ENCODE measurements at places on chromosomes 6 and 20.

DNA sequence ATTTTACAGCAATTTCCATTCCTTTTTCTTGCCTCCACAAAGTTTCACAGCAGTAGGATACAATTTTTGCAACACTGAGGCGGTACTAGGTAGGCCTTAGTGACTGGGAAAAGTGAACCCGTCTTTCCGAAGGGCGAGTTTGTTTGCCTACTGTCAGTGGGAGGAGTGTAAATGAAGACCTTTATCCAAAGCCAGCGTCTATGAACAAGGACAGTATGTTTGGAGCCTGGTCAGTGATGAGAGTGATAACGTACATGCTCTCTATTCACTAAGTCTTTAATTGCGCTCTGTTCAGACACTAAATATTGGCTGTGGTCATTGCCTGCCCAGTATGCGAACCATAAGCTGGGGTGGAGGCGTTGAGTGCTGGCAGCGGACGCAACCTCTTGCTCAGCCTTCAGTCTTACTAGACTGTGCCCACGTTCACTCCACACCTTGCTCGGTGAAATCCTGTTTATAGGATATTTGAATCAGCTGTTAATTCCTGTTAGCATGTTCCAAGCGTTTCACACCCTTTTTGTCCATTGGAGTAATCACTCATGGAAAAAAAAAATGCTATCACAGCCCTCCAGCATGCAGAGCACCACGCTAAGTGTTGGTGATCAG is 145.5 kb downstream of the TMEM242 start:
- no peak for DNase-seq

GRCh38 chr6:34457742-34458735 is 7.8 kb upstream of the PACSIN1 start:
- no peak for DNase-seq

GRCh38 chr6:15961635-15962448 is 167.0 kb upstream of the MYLIP start:
- DNase-seq, result no peak

GRCh38 chr6:138572885-138573284 is 73.6 kb upstream of the NHSL1 start:
- DNase-seq, result no peak

DNA sequence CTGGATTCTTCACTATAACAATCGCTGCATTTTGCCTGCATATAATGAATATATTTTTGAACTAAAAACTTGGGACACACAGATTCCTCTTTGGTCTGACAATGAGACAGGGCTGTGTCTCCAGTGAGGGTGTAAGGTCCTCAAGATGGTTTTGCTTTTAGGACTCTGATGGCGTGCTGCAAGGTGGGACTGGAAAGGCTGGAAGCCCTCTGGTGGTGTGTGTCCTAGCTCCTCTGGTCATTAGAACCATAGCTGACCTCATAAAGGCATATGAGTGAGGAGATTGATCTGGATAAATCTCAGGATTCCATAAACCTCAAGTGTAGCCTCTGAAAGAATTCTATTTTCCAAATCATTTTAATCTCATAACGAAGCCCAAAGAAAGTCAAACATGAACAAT is 108.4 kb upstream of the ASF1A start:
- no peak for DNase-seq

DNA sequence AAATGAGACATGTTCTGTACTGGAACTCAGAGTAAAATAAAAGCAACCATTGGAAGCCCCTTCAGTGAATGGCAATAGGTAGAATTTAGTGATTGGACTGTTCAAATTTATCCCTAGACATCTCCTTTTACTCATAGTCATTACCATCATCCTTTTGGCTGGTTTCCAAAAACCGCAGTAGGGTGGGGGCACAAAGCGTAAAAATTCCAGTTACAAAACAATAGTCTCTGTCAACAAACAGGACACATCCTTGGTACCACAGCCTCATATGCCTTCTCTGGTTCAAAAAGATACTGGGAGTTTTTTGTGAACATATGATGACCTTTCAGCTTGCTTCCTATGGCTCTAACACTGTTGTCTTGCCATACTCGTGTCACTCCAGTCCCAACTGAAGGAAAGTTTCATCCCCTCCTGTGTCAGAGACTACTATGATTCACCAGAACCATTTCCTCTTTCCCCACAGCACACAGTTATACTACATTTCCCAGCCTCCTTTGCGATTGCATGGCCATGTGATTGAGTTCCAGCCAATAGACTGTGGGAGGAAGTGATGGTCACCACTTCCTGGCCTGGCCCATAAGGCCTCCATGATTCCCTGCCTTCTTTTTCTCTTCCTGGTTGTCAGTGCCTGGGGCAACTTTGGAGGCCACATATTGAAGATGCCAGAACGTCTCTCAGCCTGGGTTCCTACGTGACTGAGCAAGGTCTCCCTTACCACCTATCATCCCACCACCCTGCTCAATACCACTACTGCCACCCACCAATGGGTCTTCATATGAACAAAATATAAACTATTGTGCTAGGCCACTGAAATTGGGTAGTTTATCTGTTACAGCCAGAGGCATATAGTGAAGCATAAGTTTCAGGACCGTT is 162.4 kb downstream of the ID4 start:
- DNase-seq, result no peak

DNA sequence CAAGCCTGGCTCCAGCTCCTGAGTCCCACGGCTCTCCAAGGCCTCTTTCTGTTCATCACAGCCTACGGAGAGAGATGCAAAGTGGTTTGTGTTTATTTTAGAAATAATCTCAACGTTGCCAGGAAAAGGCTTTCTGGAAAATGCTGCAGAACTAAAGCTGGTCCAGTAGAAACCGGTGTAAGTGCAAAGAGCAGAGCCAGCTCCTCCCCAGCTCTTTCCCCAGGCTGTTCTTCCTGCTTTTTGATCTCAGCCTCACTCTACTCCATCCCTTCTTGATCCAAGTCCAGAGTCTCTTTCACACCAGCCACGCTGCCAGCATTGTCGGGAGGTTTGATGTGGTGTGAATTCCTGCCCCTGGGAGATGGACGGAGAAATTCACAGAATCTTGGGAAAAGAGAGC is 69.8 kb downstream of the TMEM170B start:
- DNase-seq, result no peak

GRCh38 chr20:18635380-18635779 is 47.5 kb downstream of the DTD1 start:
- no peak for DNase-seq

DNA sequence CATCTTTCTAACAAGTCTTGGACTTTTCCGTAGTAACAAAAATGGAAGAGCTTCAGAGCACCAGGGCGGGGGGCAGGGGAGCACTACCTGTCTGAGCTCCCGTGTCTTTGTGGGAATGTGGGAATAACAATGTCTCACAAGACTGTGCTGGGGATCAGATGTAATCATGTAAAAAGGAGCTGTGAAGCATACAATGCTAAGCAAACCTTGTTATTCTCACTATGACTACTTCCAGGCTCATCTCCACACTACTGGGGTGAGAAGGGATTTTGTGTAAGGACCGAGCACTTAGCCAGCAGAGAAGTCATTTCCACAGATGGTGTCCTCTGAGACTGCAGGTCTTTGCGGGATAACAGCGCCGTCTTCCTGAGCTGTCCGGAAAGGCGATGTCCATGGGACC is 27.1 kb downstream of the PRR18 start:
- DNase-seq, result no peak

GRCh38 chr6:4350567-4351519 is 215.5 kb upstream of the ECI2 start:
- DNase-seq, result no peak

DNA sequence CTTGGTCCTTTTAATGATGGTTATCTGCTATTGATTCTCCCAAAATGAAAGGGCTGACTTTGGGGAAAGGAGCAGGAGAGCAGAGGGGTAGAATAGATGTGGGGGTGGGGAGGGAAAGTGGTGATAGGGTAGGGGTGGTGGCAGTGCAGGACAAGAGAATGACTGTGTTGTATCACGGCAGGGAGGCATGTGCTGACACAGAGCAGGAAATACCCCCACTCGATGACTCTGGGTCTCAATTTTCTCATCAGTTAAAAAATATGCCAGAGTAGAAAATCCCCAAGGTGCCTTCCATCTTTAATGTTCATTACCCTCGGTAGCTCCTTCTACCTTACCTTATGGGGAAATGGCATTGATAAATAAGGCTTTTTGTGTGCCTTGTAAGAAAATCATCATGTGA is 79.0 kb upstream of the ATXN1 start:
- DNase-seq, result no peak

GRCh38 chr6:22008248-22008836 is 288.5 kb downstream of the PRL start:
- no peak for DNase-seq

- DNase-seq, result peak; percentile 95
Observed at GRCh38 chr6:136249811-136250685, at the start of gene MTFR2. MTFR2 (minus strand) TSS chr6:136250311; CDS start chr6:136249099, 1,212 bp downstream.

DNA sequence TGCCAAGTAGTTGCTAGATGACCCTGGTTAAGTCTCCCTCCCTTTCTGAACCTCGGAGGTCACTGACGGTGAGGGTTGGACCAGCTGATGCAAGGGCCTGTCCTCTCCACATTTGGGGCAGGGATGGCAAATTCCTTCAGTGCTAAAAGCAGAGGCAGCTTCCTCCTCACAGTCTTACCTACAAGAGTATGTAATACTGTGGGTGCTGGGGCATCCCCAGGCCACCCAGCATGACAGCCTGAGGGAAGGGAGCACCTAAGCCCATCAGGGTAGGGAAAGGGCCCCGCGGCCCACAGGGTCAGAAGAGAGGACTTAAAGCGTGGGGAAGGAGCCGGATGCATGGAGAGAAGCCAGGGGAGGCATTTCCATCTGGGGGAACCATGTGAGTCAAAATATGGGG is 38.0 kb downstream of the TGM3 start:
- DNase-seq, result no peak

- no peak for DNase-seq
Observed at GRCh38 chr6:5435449-5435848, 174.1 kb downstream of the FARS2 start.

DNA sequence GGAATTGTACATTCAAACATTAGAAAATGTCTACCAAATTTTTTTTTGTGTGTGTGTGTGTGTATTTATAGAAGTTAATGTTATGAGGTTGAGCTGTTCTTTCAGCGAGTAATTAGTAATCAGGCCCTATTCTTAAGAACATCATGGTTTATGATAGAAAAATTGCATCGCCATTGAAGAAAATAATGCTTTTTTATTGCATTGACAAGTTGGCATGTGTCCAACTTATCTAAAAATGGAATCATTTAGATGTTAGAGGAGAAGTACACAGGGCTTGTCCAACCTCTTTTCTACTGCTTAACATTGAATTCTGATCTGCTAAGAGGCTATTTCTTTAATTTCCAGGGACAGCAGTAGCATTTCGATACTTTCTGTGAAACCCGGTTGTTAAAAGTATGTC is 61.6 kb upstream of the ADGRG6 start:
- DNase-seq, result no peak

- peak; percentile 3 for DNase-seq
Observed at GRCh38 chr6:166862978-166863530, 93.3 kb downstream of the RNASET2 start.

All from stimulated activated naive CD8-positive, alpha-beta T cell treated with anti-CD3 and anti-CD28 coated beads, Interleukin-15, amount 100 ng/mL, for 72 hours (primary cell).